H1 (cell line): ENCODE measurements at places on chromosomes 12 and 14. TPM values are rescaled to one million over a fixed set of nuclear protein-coding genes. Genes with fewer than 3 reads are reported as not detected.
A peak's percentile ranks its signal among the peaks of the same experiment; 100 is the strongest.

DNA sequence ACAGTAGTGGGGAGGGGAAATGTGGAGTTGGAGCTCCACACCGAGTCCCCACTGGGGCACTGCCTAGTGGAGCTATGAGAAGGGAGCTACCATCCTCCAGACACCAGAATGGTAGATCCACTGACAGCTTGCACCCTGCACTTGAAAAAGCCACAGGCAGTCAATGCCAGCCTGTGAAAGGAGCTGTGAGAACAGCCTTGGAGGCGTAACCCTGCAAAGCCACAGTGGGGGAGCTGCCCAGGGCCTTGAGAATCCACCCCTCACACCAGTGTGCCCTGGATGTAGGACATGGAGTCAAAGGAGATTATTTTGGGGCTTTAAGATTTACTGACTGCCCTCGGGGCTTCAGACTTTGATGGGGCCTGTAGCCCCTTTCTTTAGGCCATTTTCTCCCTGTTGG lies 12.5 kb downstream of the CTSG start:
- no peak for DNase-seq

DNA sequence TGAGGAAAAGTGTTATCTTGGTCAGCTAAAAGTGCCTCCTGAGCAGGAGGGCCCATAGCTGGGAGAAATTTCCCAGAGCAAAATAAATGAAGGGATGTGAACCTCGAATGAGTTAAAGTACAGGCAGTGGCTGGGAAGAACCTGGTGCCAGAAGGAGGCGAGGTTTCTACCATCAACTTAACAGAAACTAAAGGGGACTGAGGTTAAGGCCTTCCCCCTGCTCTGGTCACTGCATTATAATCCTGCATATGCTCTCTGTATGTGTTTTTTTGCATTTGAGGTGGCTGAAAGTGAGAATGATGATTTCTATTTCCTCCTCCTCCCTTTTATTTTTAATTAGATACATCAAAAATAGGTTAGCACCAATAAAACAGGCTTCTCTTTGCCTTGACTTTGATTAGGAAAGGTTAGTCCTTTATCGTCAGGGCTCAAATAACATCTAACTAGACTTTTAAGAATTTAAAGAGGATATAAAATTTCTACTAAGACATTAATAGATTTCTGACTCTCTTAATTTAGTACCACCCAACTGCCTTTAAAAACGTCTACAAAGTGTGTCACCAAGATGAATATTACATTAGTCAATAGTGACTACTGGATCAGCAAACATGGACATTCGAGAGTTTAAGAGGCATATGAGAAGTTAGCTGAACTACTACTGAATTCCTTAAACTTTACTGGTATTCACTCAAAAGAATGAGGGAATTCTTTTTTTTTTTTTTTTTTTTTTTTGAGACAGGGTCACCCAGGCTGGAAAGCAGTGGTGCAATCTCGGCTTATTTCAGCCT lies 49.2 kb downstream of the GALNT4 start:
- DNase-seq, result no peak

GRCh38 chr14:60738843-60739508 lies 4.4 kb downstream of the MNAT1 start:
- DNase-seq, result no peak

GRCh38 chr12:89138048-89138852 lies 214.1 kb downstream of the DUSP6 start:
- no peak for DNase-seq

DNA sequence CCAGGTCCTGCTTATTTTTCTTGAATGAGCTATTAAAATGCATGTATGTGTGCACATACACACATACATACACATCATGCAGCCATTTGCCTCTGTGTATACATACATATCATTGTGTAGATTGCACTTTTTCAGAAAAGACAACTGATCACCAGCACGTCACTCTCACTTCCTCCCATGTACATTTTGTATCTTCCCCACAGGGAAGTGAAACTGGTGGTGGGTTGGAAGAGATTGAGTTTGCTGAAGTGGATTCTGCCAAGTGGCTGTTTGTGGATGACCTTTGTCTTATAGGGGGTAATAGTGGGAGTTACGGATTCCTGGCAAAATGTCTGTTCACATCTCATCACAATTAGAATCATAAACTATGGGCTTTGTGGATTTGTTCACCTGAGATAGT lies 448.6 kb downstream of the RAD51B start:
- no peak for DNase-seq

BDKRB1 gene
- total RNA-seq, result not detected in 2 replicates

DNA sequence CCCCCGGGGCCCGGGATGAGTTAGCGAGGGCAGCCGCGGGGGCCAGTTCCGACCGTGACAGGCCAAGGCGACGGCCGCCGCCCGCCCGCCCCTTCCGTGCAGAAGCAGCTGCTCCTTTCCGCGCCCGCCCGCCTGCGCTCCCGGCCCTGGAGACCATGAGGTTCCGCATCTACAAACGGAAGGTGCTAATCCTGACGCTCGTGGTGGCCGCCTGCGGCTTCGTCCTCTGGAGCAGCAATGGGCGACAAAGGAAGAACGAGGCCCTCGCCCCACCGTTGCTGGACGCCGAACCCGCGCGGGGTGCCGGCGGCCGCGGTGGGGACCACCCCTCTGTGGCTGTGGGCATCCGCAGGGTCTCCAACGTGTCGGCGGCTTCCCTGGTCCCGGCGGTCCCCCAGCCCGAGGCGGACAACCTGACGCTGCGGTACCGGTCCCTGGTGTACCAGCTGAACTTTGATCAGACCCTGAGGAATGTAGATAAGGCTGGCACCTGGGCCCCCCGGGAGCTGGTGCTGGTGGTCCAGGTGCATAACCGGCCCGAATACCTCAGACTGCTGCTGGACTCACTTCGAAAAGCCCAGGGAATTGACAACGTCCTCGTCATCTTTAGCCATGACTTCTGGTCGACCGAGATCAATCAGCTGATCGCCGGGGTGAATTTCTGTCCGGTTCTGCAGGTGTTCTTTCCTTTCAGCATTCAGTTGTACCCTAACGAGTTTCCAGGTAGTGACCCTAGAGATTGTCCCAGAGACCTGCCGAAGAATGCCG lies 699 bp downstream of the MGAT2 start:
- DNase-seq, result no peak

SLC17A8 gene
- 0.11 and 0.30 TPM in 2 replicates for total RNA-seq

- DNase-seq, result no peak
Measured at GRCh38 chr14:96631030-96631429, 128.8 kb downstream of the PAPOLA start.

KLRG1 gene
- total RNA-seq, result 7.9 and 9.1 TPM in 2 replicates

- peak; percentile 62 for DNase-seq
Measured at GRCh38 chr14:22653012-22653621, 9.0 kb upstream of the OR6J1 start.

CLEC7A gene
- 0.15 TPM in 1 of 2 replicates, not detected in the other for total RNA-seq

RDH16 gene
- 0.30 and 0.46 TPM in 2 replicates for total RNA-seq

- no peak for DNase-seq
Measured at GRCh38 chr14:58733451-58734208, 95.9 kb downstream of the DACT1 start.

DNA sequence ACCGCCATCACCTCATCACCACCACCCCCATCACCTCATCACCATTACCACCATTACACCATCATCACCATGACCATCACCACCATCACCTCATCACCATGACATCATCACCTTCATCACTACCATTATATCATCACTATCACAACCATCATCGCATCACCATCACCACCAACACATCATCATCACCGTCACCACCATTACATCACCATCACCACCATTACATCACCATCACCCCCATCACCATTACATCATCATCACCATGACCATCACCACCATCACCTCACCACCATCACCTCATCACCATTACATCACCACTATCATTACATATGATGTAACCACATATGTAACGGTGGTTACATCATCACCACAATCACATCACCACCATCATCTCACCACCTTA lies 132.3 kb downstream of the RIMBP2 start:
- no peak for DNase-seq

- DNase-seq, result no peak
Measured at GRCh38 chr14:66530526-66530925, 22.6 kb downstream of the GPHN start.

DHRS2 gene
- 0.44 and 1.1 TPM in 2 replicates for total RNA-seq

DNA sequence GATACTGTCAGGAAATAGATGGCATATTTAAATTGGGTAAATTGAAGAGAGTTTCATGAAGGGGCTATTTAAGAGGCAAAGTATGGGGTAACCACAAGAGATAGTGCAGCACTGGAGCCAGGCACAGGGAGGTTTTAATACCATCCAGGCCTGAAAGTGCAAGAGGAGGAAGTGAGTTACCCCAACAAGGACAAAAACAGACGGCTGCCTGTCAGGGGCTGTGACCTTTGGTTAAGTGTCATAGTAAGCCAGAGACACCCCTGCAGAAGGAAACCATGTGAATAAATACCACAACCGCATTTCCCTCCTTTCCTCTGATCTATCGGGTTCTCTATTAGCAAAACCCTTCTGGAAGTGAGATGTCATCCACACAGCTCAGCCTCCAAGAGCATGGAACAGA lies 122.0 kb upstream of the DHRS4 start:
- DNase-seq, result no peak

DNA sequence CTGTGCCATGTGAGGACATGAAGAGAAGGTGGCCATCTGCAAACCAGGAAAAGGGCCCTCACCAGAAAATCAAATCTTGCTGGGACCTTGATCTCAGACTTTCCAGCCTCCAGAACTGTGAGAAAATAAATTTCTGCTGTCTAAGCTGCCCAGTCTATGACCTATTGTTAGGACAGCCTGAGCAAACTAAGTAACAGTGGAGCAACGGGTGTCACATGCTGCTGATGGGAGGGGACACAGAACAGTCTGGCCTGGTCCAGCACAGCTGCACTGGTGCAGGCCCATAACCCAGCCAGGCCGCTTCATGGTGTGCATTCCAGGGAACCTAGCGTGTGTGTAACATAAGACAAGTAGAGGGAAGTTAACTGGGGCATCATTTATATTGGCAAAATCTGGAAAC lies 42.1 kb downstream of the GRIP1 start:
- no peak for DNase-seq

GRCh38 chr12:76202621-76203020 lies 118.1 kb upstream of the NAP1L1 start:
- no peak for DNase-seq

- DNase-seq, result no peak
Measured at GRCh38 chr12:65878540-65878939, 54.3 kb downstream of the HMGA2 start.

GRCh38 chr12:97960741-97961608 lies 498.4 kb downstream of the RMST start:
- no peak for DNase-seq

ACADS gene
- 3.9 and 4.9 TPM in 2 replicates for total RNA-seq

DNA sequence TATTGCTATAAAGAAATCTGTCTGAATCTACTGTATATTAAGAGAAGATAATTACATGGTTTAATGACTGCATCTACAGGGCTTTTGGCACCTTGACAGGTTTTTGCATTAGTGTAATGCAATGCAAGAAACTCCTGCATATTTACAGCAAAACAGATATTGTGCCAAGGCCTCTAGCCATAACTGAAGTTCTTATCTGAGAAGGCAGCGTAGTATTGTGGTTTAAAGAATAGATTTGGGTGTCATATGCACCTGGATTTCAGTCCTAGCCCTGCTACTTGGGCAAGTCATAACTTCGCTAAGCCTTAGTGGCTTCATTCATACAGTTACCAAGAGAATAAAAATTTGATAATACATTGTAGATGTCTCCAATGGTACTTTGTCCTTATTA lies 350.1 kb downstream of the CCDC91 start:
- DNase-seq, result no peak

GRCh38 chr12:131261906-131262305 lies 308.2 kb downstream of the ADGRD1 start:
- no peak for DNase-seq

GRCh38 chr12:89980236-89980635 lies 271.6 kb upstream of the ATP2B1 start:
- no peak for DNase-seq

- DNase-seq, result no peak
Measured at GRCh38 chr12:121927813-121928212, 9.4 kb downstream of the CFAP251 start.

CELA1 gene
- not detected in 2 replicates for total RNA-seq

DNA sequence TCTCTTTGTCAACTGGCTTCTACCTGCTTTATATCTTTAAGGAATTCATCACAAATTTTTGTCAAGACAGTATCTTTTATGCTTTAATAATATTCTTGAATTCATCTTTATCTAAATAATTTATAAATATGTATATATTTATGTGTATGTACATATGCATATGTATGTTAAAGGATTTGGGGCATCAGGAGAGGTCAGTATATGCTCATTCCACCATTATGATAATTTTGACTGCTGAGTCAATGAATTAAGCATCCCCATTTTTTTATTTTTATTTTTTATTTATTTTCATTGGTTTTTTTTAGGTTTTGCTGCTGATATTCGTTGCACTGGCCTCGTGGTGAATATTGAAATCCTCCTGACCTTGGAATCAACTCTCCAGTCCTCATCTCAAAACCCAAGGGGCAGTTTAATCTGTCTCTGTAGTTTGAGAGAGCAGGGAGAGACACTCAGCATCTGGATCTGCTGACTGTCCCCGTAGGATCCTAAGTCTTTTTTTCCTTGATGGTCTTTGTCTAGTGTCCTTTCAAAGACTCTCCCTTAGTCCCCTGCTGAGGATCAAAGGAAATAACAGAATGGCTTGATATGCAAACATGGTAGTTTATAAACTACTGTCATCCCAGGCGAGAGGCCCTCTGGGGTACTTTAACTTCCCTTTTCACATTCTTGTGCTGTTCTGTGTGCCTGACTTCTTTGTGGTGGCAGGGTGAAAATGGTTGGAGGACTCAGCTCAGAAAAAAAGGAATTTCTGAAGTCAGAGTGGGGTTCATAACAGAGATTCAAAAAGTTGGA lies 218.7 kb downstream of the DIO2 start:
- no peak for DNase-seq

DNA sequence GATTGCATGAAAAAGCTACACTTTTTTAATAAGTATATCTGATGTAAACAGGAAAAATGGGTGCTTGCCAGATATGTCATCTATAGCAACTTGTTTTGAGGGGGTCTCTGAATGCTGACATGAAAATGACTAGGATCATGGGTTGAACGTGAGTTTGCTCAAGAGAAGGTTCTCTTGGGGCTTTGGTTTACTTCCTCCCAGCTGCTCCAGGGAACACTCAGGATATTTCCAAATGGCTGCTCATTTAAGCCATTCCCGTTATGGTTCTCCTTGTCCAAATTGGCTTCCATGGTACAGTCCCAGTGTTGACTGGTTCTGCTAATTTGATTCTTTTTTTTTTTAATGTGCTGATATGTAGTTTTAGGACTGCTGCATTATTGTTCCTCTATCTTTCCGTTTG lies 118.3 kb downstream of the ETV6 start:
- no peak for DNase-seq

GRCh38 chr12:38956337-38956736 lies 50.9 kb upstream of the CPNE8 start:
- no peak for DNase-seq

NRDE2 gene
- 10.7 and 12.1 TPM in 2 replicates for total RNA-seq

OR4K14 gene
- not detected in 2 replicates for total RNA-seq

FGF6 gene
- not detected in 2 replicates for total RNA-seq

DNA sequence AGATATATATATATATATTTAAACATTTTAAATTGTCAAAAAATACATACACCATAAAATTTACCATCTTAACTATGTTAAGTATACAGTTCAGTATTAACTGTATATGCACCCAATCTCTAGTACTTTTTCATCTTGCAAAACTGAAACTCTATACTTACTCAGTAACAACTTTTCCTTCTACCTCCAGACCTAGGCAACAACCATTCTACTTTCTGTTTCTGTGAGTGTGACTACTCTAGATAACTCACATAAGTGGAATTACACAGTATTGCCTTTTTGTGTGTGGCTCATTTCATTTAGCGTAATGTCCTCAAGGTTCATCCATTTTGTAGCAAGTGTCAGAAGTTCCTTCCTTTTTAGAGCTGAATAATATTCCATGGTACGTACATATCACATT lies 8.2 kb downstream of the FAM234B start:
- no peak for DNase-seq
